ENCODE measurements at places on chromosomes 4 and X. TPM values are rescaled to one million over a fixed set of nuclear protein-coding genes. Genes with fewer than 3 reads are reported as not detected.

DNA sequence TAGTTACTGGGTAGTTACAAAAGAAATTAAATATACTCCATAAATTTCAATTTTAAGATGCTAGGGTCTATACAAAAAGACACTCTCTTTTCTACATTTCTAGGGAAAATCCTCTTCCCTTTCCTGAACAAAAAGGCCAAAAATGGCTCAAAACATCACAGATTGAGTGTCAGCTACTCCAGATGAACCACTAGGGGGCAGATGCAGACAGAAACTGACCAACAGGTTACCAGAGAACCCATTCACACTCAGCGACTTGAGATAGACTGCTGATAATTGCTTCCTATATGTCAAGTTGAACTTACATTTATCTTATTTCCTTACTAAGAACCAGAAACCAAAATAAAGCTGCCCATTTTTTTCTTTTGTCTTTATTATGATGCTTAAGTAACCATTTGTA is 83.4 kb upstream of the MID1IP1 start:
- no peak for DNase-seq

DNA sequence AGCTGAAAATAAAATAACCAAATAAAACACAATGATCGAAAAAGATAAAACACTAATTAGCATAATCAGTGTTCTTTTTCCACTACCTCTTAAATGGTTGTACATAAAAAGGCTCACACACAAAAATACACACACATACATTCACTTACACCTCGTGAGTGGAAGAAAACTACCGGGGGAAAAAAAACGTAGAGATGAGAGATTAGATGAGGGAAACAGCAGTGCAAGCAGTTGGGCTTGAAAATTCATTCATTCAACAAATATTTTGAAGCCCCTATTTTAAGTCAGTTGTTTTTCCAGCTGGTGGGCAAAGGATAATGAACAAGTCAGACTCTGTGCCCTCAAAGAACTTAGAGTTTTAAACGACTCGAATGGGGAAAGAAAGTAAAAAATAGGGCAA is 1.0 kb downstream of the TBCK start:
- DNase-seq, result no peak

- no peak for DNase-seq
Measured at GRCh38 chr4:55912249-55912648, 36.5 kb upstream of the CEP135 start.

DNA sequence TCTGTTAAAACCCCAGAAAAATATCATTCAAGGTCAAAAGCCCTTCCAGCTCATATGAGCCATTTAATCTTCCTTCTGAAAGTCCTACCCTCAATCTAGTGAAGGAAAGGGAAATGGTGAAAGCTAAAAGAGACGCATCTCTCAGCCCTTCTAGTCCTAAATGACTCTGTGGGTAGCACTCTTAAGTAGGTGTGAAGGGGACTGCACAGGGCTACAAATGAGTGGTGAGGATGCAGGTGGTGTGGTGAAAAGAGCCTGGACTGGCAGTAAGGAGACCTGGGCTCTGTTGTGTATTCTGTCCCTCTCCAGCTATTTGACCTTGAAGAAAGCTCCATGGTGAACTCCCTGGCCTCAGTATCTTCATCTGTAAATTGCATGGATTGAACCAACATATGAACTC is 671.8 kb upstream of the DIPK2B start:
- DNase-seq, result no peak

DNA sequence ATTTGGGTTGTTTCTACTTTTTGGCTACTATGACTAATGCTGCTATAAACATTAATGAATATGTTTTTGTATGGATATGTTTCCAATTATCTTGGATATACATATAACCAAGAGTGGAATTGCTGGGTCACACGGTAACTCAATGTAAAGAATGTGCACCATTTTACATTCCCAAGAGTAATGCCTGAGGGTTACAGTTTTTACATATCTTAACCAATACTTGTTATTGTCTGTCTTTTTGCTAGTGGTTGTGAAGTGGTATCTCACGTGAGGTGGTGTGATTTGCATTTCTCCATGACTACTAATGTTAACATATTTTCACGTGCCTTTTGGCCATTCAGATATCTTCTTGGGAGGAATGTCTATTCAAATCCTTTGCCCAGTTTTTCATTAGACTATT is 200.3 kb upstream of the MAB21L2 start:
- DNase-seq, result no peak

GRCh38 chr4:53717064-53717549 is 125.8 kb upstream of the LNX1 start:
- DNase-seq, result no peak

DNA sequence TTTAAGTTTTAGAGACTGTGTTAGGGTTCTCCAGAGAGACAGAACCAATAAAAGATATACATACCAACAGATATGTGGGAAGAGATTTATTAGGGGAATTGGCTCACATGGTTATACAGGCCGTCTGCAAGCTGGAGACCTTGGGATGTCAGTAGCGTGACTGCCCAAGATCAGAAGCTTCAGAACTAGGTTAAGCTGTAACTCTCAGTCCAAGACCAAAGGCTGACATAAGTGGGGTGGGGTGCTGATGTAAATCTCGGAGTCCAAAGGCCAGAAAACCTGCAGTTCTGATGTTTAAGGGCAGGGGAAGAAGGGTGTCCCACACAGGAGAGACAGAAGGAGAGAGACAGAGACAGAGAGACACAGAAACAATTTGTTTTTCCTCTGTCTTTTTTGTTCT is 10.5 kb downstream of the CLDN34 start:
- no peak for DNase-seq

The SLC10A4 gene
- polyA plus RNA-seq, result 0.33 TPM

The HPSE gene
- polyA plus RNA-seq, result 0.81 TPM

Data from left renal pelvis (tissue), 4 donors.